ENCODE measurements at places on chromosomes 5 and 9.

- no peak for DNase-seq
These were observed 445.0 kb upstream of the TRPC7 start for GRCh38 chr5:136810261-136810801.

DNA sequence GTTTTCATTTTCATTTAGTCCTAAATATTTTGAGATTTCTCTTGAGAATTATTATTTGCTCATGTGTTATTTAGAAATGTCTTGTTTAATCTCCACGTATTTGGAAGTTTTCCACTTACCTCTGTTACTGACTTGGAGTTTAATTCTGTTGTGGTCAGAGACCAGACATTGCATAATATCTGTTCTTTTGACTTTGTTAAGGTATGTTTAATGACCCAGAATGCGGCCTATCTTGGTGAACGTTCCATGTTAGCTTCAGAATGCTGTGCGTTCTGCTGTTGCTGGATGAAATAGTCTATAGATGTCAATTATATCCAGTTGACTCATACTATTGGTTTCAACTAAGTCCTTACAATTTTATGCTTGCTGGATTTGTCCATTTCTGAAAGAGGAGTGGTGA, 325.3 kb upstream of the TARS1 start:
- DNase-seq, result no peak

- DNase-seq, result no peak
These were observed 19.7 kb upstream of the GAS1 start for GRCh38 chr9:86966852-86967511.

- DNase-seq, result no peak
These were observed at the start of gene MEGF10 for GRCh38 chr5:127290019-127290945. Gene MEGF10 (plus strand): TSS chr5:127290796. CDS start chr5:127331309, 40,513 bp downstream.

- no peak for DNase-seq
These were observed 830 bp downstream of the PRRC1 start for GRCh38 chr5:127518319-127518621.

DNA sequence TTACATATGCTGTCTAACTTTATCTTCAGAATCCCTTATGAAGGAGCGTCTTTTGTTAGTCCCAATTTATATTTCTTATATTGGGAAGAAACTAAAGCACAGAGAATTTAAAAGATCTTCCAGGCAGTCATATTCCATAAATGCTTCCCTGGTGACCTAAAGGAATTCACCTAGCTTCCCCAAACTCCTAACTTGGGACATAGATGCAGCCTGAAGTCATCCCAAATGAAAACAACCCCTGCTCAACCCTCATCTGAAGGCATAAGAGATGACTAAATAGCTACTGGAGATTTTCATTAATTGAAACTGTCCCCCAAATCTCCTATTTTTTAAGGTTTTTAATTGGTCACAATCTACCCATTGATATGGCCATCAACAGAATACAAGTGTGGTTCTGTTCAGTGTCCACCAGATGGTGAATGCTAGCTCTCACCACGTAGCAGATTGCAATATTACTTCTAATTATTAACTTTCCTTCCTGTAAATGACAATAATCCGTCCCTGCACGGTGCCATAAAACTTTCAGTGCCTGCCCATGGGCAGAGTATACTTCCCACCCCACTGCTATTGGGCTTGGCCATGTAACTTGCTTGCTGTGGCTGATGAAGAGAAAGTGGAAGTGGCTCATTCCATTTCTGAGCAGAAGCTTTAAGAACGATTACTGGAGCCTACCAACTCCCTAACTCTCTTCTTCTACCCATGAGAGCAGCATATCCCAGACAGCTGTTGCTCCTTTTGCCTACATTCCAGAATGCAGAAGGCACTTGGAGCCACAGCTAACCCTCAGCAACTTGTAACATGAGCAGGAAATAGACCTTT, 18.7 kb downstream of the PRUNE2 start:
- no peak for DNase-seq

DNA sequence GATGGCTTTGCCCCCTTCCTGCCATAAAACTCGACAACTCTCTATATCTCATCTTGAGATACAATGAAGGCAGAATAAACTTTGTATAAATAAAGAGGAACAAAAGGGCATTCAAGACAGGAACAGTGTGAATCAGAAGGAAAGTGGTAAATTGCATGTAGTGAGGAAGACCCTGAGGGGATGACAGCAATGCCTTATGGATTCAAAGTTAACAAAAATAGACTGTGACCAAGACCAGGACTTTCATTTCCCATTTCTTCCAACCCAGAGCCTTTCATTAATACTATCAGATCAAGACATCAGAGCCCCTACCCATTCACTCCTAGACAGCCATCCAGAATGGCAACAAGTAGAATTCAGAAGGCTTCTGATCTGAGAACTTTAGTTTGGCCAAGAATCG, 46.4 kb upstream of the ZNF462 start:
- DNase-seq, result no peak

- DNase-seq, result no peak
These were observed at the start of gene GGTA1 for GRCh38 chr9:121499427-121500164. Gene GGTA1 (minus strand): TSS chr9:121499844. CDS start chr9:121467922, 31,922 bp downstream.

- no peak for DNase-seq
These were observed 186.1 kb downstream of the C9orf152 start for GRCh38 chr9:110021891-110022290.

GRCh38 chr5:35359859-35360258, 129.6 kb upstream of the PRLR start:
- no peak for DNase-seq

GRCh38 chr9:89690334-89690912, 85.6 kb downstream of the GADD45G start:
- DNase-seq, result no peak

DNA sequence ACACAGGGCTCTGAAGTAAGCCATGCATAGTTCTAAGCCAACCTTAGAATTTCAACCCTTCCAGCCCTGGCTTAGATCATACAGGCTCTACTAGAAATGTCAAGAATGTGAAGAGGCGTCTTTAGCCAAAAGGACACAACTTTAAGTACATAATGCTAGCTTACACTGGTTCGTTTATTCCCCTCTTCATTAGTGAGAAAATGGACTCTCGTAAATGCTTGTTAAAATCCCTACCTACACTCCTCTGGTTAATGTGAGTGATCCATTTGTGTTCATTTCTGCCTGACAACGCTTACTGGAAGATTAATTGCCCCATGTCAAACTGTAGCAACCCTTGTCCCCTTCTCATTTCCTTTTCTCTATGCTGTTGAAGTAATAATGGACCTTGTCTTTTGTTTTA, 149.3 kb upstream of the POU5F2 start:
- DNase-seq, result no peak

- no peak for DNase-seq
These were observed 164.0 kb upstream of the RAD23B start for GRCh38 chr9:107118863-107119624.

- peak; percentile 74 for DNase-seq
These were observed 2.4 kb upstream of the TRIM7 start for GRCh38 chr5:181207214-181207959.

DNA sequence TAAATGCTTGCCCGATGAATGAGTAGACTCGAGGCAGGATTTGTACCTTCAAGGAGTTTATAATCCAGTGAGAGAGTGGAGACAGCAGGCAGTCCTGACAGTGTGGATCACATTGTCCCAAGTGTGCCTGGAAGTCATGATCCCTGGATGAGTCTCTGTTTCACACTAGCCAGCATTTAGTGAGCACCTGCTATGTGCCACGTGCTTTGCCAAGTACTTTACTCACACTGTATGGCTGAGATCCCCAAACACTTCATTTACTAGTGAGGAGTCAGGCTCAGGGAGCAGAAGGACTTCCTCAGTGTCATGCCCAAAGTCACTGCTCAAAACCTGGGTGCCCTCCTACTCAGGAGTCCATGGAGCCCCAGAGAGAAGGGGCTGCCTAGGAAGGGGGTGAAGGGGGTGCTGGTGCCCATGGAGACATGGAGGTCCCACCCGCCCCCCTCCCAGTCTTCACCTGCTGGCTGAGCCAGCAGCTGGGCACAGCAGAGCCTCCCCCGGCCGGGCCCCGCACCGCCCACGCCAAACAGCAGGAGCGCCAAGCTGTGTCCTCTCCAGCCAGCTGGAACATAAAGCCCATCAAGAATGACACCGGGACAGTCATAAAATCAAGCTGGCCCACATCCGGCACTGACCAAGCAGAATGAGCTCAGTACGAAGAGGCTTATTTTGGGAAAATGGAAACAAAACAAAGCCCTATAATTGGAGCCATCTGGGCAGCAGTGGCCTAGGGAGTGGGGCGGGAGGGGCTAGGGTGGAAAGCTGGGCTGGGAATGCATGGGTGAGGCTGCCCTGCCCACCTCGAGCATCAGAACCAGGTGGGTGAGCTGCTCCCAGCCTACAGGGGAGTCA, 10.6 kb downstream of the LAMC3 start:
- no peak for DNase-seq

GRCh38 chr5:141725891-141726290, 43.9 kb upstream of the ARAP3 start:
- no peak for DNase-seq

- no peak for DNase-seq
These were observed 136.4 kb downstream of the KDM4C start for GRCh38 chr9:6894135-6894534.

DNA sequence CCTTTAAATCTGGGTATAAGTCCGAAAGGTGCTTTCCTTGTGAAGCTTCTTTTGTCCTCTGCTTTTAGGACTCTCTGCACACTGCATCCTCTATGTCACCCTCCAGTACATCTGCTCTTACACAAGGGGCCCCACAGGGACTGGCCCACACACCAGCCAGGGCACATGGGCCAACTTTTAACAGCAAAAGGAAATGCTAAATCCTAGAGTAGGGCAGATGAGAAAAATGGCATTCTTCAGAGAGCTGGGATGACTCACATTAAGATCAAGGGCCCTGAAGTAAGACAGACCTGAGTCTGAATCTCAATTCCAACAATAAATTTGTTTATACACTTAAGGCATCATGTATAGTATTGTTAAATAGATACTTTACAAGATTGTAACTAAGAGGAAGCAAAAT, 40.3 kb upstream of the CDKN2B start:
- DNase-seq, result no peak

GRCh38 chr9:124284237-124284831, 26.6 kb downstream of the NEK6 start:
- DNase-seq, result no peak

GRCh38 chr5:118722122-118723020, 266.0 kb downstream of the DTWD2 start:
- no peak for DNase-seq

DNA sequence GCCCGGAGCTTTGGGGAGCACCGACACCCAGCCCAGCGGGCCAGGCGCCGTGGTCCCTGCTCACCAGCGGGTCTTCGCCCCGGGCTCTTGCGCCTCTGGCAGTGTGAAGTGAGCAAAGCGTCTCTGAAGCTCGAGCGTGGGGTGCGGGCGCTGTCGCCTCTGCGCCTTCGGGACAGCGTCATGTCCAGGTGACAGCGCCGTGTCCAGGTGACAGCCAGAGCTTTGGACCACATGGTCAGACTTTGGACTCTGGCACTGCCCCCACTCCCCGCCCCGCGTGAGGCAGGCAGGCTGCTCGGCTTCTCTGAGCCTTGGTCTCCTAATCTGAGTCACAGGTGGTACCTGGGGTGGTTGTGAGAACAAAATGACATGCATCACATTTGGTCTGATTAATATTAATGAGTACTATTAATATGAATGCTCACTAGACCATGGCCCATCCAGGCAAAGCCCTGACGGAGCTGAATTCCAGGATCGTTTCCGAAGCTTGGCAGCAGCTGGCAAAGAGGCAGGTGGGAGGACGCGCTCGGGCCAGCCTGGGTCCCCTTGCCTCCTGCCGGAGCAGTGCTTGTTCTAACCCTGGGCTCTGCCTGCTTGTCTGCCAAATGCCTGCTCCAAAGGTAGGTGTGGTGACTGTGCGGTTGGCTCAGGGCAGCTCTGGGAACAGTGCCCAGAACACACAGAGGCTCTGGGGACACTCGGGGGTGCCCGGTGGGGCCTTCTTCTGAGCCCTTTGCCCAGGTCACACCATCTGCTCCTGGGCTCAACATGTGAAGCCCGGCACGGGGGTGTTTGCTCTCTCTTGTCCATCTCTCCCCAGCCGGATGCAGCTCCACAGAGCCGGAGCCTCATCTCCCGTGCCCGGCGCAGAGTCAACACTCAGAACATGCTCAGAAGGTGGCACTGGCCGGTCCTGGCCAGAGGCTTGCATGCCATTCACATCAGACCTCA, 157.1 kb downstream of the OLFM1 start:
- DNase-seq, result no peak

DNA sequence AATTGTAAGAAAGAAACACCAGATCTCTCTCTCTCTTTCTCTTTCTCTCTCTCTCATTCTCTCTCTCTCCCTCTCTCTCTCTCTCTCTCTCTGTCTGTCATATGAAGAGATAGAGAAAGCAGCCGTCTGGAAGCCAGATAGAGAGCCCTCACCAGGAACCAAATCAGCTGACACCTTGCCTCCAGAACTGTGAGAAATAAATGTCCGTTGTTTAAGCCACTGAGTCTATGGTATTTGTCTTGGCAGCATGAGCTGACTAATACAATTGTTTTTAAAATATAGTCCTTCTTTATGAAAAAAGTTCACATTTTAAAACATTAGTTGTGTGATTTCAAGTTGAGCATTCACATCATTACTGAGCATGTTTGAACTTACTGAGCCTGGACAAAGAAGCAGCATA, 275.6 kb downstream of the CETN3 start:
- no peak for DNase-seq

GRCh38 chr9:99485459-99485858, 263.4 kb downstream of the SEC61B start:
- no peak for DNase-seq
